NCI-H82 (cell line): ENCODE measurements at places on chromosomes 1 and 21.
A peak's percentile ranks its signal among the peaks of the same experiment; 100 is the strongest.

DNA sequence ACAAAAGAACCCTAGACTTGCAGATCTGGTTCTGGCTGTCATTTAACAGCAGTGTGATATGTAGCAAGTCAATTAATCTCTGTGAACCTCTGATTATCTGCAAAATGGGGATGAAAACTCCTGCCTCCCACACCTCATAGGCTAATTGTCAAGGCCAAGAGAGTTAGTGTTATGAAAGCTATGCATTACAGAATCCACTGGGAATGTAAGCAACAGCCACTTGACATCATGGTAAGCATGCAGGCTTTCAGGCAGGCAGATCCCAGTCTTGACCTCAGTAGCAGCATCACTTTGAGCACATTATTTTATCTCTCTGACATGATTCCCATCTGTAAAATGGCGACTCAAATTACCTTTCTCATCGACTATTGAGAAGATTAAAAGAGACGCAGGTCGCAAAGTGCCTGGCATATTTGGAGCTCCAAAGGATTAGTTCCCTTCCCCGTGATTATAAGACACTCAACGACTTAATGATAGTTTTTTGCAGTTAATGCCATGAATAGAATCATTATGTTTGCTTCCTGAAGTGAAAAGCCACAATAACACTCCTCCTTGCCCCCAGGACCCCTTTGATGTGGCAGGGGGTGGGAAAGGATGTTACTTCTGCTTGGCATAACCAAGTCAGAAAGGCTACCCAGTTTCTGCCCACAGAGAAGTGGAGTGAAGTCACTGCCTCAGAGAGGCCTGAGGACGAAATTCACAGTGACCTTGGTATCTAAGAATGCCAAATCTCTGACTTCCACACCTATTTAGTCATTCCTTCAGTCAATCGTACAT lies 273.0 kb upstream of the NFIA start:
- DNase-seq: peak; percentile 9

DNA sequence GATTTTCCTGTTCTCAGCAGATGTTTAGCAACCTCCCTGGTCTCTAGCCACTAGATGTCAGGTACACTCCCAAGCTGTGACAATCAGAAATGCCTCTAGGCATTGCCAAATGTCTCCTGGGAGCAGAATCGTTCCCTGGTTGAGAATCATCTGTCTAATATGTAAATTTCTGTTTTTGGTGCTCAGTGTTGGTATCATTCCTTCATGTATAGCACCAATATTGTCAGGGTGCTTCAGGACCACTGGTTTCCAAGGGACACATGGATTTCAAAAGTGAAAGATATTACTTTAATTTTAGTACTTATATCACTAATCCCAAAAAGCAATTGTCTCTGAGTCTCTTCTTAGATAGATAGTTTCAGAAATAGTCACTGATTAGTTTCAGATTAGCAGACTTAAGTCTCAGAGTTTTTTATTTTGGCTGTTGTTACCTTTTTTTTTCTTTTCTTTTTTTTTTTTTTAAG lies 160.1 kb downstream of the PTPRC start:
- DNase-seq: no peak

DNA sequence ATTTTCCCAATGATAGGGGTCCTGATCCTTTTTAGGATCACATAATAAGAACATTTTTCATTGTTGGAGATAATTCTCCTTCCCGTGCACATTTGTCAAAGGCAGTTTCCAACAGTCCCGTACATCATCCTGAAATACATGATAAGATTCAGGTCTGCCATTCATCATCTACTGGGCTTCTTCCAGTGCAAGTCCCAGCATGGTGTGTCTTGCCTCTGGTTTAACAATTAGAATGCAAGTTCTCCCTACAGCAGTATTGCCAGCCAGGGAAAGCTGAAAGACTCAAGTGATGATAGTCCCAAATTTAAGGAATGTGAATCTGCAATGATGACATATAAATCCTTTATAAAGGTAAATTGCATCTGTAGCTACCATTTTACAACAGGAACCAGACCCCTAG lies 146.2 kb downstream of the DAB1 start:
- DNase-seq: no peak

GRCh38 chr1:11653861-11654136 lies 430 bp downstream of the FBXO2 start:
- DNase-seq: no peak

GRCh38 chr21:38504066-38504465 lies 5.8 kb upstream of the ERG start:
- DNase-seq: no peak

DNA sequence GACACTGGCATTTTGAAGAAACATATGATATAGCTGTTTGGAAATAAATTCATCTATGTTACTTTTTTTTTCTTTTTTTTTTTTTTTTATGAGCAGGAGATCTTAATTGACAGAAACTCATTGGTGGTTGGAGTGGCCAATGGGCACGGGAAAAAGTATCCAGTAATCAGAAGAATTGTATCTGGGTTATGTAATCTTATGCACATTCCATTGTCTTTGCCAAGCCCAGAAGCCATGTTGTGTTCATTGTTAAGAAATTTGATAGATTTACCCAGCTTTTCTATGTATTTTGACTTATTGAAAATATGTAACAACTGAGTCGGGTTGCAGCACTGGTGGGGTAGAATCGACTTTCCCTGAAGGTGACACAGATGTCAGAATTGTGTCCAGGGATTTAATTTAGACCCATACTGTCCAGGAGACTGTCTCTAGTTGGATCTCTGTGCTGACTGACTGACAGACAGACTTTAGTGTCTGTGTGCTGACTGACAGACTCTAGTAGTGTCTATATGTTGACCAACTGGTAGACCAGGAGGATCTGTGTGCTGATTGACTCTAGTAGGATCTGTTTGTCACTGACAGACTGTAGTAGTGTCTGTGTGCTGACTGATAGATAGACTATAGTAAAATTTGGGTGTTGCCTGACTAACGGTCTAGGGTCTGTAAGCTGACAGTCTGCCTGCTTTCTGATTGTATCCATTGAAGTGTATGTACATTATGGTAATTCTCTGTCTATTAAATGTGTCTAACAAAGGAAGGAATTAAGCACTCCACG lies 12.3 kb upstream of the C4BPB start:
- no peak for DNase-seq

GRCh38 chr1:108657356-108658080 lies 3.4 kb downstream of the HENMT1 start:
- DNase-seq: no peak

DNA sequence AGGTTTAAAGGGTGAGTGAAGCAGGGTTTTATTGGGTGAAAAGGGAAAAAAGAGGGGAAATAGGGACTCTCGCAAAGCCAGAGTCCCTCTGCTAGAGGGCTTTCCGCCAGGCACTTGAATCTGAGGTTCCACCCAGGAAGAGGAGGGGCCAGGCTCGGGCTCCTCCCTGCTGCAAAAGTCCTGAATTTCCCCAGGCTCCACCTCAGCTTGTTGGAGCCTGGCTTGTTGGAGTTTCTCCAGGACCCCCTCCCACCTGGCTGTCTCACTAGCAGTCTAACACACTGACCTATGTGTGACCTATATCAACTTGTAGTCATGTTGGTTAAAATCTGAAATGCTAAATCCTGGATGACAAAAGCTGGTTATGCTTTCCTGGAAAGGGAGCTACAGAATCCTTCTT lies 25.5 kb downstream of the GBP2 start:
- DNase-seq: no peak

DNA sequence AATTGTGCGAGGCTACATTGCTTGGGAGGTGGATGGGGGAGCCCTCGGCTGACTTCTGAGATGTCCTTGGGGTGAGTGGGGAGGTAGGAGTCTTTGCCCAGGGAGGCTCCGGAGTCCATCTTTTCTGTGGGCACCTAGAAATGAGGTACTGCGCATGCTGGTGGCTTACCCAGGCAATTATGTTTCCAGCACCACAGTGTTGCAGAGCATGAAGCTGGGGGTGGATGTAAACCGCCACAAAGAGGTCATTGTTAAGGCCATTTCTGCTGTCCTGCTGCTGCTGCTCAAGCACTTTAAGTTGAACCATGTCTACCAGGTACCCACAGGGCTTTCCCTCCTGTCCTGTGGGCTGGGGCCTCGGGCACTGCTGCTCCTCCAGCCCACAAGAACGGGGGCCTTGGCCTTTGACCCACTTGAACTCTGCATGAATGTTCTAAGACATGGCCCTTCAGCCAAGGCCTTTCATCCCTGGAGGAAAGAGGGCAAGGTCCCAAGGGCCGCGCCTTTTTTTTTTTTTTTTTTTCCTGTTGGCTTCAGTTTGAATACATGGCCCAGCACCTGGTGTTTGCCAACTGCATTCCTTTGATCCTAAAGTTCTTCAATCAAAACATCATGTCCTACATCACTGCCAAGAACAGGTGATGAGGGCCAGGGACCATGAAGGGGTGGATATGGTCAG lies 14.6 kb downstream of the STRIP1 start:
- DNase-seq: no peak

DNA sequence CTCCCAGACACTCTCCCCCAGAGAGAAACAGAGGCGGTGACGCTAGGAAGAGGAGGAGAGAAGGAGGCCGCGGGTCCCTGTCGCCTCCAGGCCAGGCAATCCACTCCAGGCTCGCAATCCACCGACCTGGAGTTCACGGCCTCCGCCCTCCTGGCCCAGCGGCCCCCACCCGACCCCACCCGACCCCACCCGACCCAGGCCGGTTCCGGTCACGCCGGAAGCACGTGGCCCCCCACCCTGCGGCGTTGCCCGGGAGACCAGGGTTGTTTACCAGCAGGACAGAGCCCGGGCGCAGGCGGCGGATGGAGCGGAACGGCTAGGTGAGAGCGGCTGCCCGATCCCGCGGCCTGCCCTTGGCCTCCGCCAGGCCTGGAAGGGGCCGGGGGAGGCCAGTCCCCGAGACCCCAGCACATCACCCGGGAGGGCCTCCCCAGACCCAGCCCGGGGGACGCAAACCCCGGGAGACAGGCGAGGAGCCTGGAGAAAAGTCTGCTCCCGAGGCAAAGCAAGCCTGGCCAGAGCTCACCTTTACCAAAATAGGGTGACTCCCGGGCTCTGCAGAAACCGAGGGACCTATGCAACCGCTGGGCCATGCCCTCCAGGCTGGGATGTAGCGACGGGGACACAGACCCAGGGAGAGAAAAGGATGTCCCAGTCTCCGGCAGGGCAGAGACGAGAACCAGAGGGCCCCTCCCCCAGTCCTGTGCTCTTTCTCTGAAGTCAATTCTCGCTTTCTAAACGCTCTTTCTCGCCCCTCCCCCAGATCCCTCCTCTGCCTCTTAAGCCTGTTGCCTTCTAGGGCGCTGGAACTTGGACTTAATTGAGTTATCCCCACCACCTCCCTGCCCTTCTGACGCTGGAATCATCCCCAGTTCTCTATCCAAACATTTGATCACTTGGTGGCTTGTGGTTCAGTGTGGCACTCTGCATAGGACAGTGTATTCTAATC lies at the start of the genes PLA2G2C and UBXN10:
PLA2G2C (minus strand) TSS at position 685 of the 949 bp plus-strand sequence. CDS start 9,155 bp downstream, outside the sequence.
UBXN10 (plus strand) TSS at position 263 of the 949 bp plus-strand sequence. CDS start 4,466 bp downstream, outside the sequence.
- DNase-seq: peak; percentile 90

DNA sequence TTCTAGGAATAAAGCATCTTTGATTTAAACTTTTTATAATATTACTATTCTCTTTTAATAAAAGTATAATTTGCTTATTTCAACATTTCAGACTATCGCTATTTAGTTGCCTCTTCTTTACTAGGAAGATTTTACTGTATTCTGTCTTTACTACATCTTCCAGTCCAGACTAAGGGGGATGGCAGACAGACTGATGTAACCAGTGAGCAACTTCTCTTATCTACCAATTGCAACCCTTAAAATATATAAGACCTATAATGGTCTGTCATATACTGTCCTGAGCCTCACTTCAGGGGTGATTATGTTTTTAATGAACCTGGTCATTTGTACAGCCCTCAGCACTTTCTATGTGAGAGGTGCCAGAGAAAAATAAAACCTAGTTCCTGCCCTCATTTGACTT lies 87.0 kb downstream of the UBE2U start:
- DNase-seq: no peak

DNA sequence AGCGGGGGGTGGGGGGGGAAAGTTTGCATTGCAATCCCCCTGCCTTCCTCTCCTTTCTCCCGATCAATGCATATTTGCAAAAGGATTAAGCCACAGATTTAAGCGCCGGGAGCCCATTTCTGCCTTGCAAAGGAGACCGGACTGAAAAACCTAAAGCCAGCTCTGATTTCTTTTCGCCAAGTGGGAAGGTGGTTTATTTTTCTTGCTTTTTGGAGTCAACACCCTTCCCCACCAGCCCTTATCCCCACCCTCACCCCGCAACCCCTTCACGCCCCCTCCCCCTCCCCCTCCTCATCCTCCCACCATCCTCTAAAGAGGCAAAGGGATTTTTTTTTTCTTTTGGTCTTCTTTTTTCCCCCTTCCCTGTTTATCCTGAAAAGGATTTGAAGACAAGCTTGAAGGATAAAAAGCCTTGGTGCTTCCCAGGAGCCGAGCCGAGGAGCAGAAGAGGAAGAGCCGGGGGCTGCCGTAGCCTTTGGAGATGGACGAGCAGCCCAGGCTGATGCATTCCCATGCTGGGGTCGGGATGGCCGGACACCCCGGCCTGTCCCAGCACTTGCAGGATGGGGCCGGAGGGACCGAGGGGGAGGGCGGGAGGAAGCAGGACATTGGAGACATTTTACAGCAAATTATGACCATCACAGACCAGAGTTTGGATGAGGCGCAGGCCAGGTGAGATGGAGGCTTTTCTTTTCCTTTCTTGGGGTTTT lies 513 bp downstream of the PBX1 start:
- DNase-seq: peak; percentile 80

DNA sequence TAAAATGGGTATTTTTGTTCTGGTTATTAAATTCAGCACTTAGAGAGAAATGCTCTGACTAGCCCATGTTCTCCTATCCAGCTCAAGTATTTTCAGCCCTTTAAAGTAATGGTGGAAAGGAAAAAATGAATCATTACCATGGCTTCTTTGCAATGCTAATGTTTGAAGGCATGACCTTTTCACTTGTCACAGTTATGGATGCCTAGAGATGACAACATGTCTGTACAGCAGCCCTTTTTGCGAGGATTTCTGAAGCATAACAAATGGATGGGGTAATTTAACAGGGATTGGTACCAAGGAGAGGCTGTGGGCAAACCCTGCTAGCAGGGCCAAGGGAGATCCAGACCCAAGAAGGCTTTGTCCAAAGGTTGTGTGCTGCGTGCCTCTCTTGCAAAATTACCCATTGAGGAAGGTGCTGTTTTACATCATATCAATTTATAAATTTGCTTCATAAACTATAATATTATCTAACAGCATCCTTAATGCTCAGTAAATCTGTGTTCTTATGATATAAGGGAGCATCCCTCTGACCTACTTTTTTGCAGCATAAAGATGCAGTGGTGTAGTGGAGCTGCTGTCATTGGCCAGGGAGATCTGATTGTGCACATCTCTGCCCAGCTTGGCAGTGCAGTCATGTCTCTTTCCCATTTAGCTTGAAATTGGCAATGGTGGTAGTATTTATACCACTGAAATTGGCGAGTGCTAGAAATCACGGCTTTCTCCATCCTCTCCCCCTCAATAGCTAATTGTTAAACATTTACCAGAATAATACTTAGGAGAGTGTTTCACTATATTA lies 327.1 kb downstream of the PCP4 start:
- no peak for DNase-seq

- DNase-seq: no peak
Measured at GRCh38 chr1:24411963-24412362, 1.6 kb downstream of the STPG1 start.
